ENCODE measurements at places on chromosomes 4 and X.

DNA sequence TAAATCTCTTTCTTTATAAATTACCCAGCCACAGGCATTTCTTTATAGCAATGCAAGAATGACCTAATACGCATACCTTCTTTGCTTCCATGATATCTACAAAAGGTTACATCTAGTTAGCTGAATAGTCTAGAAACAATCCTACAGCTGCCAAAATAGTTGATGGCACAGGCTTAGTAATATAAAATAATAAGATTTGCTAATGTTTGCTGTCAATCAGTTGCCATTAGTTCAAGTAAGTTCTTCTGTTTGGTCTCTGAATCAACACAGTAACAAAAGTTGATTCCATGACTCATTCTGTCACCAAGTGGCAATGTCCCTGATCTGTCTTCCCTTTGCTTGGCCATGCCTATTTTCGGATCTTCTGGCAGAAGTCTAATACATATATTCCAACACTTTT lies 470.2 kb downstream of the SPRY1 start:
- no peak for DNase-seq

DNA sequence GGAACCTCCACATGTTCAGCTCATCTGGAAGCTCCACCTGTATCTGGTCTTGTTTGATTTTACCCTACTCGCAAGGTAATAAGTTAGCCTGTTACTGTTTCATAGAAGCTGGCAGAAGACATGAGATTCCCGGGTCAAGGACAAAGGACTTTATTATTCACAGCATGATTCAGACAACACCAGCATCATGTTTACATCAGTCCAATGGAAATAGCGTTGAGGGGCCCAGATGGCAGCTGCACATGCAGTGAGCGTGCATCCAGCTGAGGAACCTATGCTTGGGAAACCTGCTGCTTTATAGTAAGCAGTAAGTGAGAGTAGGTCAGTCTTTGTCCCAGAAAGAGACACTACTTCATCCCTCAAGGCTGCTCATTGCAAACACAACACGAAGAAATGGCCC lies 19.8 kb downstream of the TSPAN5 start:
- DNase-seq = no peak

- no peak for DNase-seq
These were observed 1.8 kb downstream of the PNMA5 start for GRCh38 chrX:152992115-152992514.

DNA sequence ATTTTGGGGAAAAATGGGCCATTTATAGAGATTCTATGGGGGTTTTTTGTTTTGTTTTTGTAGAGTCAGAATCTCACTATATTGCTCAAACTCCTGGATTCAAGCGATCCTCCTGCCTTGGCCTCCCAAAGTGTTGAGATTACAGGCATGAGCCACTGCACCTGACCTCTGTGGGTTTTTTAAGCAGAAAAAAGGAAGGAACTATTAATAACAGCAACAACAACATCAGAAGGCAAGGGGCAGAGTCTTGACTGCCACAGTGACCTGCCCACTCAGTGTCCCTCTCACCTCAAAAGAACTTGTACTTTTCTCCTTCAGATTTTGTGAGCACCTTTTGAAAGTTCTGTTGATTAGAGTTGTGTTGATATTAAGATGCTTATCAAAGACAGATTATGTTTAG lies 48.1 kb downstream of the FNIP2 start:
- DNase-seq = no peak

DNA sequence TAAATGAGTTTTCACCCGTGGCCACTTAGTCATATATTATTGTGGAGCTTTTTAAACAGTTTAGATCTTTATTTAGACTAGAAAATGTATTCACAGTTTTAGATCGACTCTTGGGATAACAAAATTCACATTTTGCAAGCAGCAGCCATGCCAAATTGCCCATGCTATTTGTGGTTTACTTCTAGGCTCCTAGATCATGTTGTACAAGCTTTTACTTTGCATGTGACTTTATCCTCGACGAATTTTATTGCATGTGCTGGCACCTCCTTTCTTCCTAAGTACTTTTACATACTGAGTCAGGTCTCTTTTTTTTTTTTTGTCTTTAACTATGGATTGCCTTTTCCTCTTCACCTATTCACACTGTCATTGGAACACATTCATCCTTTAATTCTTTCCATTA lies 23.2 kb downstream of the BBS12 start:
- DNase-seq = no peak

DNA sequence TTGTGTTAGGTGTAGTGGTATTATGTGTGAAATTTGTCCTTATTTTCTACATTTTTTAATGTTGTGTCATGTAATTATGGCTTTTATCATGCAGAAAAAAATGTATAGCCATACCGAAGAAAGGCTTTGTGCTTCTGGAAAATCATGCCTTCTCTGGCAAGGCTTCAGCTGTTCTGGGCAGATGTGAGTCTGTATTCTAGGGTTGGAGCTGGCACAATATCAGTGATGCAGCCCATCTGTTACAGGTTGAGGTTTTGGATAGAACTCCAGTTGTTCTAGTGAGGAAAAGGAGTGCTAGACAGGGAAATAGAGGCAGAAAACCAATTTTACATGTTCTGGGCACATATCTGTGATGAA lies 44.8 kb upstream of the PRSS12 start:
- no peak for DNase-seq

GRCh38 chr4:164383358-164384220 lies 370.3 kb upstream of the SMIM31 start:
- no peak for DNase-seq

GRCh38 chr4:71415491-71415890 lies 76.7 kb downstream of the SLC4A4 start:
- no peak for DNase-seq

DNA sequence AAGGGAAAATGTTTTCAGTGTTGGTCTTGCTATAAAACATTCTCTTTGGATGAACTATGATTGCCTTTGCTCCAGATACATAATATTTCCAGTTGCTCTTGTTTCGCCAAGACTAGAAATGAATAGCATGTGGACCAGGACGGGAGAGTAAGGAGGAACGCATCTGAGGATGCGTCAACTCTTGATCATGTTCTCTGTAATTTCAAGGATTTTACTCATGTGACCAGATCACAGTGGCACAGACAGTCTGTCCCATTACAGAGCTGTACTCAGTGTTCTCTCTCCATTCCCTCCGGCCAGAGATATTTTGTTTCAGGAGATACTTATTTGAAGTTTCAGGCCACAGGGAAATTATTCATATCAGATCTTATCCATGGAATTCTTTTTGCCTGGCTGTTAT lies 266.6 kb downstream of the MID1IP1 start:
- DNase-seq = no peak

DNA sequence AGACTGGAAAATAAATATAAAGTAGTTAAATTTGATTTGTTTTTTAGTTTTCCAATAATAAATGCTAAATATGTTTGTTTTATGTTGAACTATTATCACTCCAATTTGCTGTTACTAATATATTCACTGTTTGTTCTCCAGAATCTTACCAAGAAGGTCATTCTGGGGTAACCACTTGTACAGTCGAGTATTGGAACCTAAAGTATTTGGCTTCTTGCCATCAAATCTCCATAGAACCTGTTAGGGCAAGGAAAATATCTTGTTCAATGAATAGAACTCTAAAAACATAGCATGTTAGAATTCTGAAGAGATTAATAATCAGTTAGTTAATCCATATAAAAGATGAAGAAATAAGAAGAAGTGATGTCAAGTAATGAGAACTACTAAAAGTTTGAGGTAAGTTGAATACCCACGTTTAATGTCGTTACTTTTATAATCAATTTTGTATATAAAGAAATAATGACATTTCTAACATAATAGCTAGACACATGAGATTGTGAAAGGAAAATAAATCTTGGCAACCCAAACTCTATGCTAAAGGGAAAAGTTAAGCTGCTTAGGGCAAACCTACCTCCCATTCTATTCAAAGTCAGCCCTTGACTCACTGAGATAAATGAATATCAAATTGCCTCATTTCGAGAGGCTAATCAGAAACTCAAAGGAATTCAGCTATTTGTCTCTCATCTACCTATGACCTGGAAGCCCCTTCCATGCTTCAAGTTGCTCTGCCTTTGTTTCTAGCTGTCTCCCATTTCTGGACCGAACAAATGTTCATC lies 15.3 kb downstream of the UGT2B15 start:
- no peak for DNase-seq

GRCh38 chrX:32896088-32896487 lies 315.3 kb downstream of the DMD start:
- DNase-seq = no peak

DNA sequence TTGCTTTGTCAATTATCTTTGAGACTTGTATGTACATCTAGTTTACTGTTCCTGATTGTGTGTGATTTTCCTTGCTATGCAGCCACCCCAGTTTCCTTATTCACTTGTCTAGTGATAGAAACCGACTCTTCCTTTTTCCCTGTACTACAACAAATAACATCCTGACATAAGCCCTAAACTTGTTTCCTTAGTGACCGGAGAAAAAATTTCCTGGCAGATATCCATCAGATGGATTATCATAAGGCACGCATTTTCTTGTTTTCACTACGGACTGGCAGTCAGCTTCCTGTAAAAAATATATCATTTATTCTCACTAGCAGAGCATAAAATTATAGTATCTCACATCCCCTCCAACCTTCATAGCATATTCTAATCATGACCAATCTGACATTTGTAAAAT lies 410.7 kb downstream of the CENPC start:
- no peak for DNase-seq

DNA sequence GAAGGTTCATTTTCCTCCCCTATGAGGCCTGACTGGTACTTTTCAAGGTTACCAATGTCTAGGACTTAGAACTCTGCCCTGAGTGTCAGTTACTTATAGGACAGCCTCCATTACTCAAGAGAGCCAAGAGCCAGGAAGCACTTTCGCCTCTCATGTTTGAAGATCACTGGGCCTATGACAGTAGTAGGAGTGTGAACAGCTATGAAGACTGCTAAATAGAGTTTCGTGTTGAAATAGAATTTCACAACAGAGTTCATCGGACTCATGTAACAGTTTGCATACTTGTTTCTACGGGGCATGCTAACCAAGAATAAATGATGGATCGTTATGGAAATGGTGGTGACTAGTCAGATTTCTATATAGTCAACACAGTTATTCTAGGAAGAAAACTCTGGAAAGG lies 97.8 kb upstream of the GPC4 start:
- no peak for DNase-seq

DNA sequence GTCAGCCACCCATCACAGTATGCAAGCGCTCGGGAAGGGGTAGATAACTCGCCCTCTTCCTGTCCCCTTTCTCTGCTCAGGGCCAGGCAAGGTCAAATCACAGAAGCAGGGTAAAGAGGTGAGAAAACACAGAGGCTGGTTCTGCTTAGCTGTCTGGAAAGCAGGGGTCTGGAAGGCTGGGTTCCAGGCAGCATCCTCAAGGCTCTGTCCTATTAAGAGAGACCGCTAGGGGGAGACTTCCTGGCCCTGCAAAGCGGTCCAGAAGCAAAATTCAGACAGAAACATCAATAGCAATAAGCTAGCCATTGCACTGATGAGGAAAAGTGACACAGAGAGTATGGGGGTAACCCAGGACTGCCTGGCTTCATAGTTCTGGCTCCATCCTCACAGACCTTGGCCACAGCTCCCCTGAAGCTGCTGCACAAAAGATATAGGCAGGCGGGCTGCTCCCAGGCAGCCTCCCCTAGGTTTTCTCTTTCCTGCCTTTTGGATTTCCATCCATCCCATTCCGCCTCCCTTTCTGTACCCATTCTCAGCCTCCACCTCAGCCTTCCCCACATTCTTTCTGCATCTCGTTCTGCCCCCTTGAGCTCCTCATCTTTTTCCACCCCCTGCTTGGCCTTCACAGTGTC lies 308.5 kb downstream of the EVC2 start:
- no peak for DNase-seq

DNA sequence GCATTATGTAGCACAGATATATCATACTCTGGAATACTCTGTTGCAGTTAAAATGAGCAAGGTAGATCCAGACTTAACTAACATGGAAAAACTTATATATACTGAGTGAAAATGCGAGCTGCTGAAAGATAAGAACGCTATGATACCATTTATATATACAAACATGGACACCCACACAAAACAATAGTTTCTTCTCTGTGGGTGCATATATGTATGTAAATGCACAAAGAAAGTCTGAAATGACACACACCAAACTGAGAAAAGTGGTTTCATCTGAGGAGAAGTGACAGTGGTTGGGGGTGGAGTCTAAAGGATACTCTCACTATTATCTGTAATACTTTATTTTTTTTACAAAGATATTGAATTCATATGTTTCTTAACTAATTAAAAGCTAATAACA lies 12.2 kb upstream of the FGF2 start:
- DNase-seq = no peak

DNA sequence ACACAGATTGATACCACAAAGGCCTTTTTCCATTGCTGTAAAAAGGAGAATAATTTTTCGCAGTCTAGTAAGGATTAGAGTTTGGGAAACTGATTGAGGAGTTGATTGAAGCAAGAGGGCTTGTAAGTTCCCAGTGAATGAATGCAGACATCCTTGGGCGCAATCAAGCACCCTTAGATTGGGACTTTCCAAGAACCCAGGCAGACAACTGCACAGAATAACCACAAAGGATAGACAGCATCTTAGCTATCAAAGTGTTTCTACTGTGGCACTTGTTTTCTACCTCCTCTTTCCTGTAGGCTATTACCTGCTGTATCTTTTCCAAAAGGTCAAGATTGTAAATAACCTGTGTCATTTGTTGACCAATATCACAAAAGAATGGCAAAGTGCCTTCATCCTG lies 2.6 kb downstream of the COX18 start:
- no peak for DNase-seq

DNA sequence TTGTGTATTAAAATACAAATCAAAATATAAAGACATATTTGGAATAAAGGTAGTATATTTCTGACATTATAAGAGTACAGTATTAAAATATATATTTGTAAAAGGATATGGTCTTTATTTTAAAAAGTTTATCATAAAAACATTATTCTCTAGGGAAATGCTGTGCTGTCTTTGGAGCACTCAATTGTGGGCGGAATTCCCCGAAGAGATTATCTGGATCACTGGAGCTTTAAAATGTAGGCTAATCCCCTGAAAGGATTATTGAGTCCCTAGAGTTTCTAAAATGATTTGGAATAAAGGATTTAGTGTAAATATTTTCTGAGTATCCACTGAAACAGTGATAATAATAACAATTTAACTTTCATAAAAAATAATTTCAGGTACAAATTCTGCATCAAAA lies 1239.4 kb downstream of the TECRL start:
- no peak for DNase-seq

GRCh38 chr4:163697121-163697520 lies 202.6 kb downstream of the TMA16 start:
- no peak for DNase-seq

DNA sequence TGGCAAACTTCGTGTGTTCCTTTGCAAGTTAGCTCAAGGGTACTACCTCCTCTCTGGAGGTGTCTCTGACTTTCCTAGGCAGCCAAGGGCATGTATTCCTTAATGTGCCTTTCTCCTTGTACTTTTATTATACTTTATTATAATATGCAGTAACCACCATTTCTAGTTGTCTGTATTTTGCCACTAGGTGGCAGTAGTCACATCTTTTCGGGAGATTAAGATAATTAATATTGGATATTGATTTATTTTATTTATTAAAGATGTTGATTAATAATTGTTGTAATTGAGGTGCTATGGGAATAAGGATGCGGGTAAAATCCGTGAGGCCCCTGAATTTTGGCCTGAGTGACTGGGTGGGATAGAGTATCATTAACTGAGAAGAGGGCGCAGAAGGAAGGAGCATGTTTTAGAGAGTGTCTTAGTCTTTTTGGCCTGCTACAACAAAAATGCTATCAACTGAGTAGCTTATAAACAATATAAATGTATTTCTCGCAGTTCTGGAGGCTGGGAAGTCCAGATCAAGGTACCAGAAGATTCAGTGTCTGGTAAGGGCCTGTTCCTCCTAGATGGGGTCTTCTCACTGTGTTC lies 153.3 kb downstream of the TMEM164 start:
- DNase-seq = no peak

All from stimulated activated CD4-positive, alpha-beta T cell treated with anti-CD3 and anti-CD28 coated beads, Interleukin-12 subunit alpha, Interleukin-12 subunit beta, amount 100 ng/mL, for 24 hours (primary cell).